Stimulated activated CD8-positive, alpha-beta memory T cell treated with anti-CD3 and anti-CD28 coated beads, Interleukin-7, amount 100 ng/mL, for 24 hours (primary cell): ENCODE measurements at places on chromosomes 2 and 18.

- no peak for DNase-seq
Observed at GRCh38 chr18:46660957-46661749, 4.1 kb upstream of the LOXHD1 start.

DNA sequence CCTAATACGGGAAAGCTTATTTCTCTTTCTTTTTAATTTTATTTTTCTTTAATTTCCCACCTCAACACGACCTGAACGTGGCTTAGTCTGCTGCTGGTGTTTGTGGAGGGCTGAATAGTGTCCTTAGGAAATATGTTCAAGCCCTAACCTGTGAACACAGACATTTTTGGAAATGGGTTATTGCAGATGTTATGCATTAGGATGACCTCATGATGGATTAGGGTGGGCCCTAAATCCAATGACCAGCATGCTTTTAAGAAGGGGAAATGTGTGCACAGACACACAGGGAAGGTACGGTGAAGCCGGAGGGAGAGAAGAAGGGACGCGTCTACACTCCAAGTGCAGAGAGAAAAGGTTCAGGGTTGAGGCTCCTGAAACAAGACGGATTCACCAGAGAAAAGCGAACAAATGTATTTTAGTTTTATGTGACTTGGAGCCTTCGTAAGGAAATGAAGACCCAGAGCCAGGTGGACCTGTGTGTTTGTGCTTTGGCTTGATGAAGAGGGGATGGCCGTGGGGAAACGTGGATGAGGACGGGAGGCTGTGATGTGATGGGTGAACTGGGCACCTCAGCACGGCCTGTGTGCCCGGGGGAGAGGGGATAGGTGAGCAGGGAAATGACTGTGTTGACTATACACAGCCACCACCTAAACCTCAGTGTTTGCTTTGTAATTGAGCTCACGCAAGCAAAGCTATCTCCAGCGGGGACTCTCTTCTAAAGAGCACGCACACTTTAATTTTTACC is 37.5 kb downstream of the RTP5 start:
- DNase-seq = no peak

GRCh38 chr18:77635451-77635850 is 385.8 kb downstream of the GALR1 start:
- DNase-seq = no peak

GRCh38 chr2:127475788-127476187 is 50.5 kb downstream of the IWS1 start:
- no peak for DNase-seq

GRCh38 chr2:43045866-43046265 is 180.5 kb downstream of the ZFP36L2 start:
- no peak for DNase-seq

DNA sequence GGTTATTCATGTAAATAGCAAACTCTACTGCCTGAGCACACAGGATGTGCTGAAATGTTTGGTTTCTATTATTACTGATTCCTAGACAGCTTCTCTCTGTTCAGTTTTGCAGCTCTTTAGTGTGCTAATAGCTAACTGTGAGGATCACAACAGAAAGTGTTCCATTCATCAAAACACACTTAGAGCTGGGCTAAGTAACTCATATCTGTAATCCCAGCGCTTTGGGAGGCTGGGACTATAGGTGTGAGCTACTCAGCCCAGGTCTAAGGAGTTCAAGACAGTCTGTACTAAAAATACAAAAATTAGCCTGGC is 63.2 kb downstream of the MOGAT1 start:
- DNase-seq = no peak

- no peak for DNase-seq
Observed at GRCh38 chr2:9311488-9311887, 104.9 kb downstream of the ASAP2 start.

GRCh38 chr18:9846162-9846925 is 39.4 kb upstream of the TXNDC2 start:
- no peak for DNase-seq

DNA sequence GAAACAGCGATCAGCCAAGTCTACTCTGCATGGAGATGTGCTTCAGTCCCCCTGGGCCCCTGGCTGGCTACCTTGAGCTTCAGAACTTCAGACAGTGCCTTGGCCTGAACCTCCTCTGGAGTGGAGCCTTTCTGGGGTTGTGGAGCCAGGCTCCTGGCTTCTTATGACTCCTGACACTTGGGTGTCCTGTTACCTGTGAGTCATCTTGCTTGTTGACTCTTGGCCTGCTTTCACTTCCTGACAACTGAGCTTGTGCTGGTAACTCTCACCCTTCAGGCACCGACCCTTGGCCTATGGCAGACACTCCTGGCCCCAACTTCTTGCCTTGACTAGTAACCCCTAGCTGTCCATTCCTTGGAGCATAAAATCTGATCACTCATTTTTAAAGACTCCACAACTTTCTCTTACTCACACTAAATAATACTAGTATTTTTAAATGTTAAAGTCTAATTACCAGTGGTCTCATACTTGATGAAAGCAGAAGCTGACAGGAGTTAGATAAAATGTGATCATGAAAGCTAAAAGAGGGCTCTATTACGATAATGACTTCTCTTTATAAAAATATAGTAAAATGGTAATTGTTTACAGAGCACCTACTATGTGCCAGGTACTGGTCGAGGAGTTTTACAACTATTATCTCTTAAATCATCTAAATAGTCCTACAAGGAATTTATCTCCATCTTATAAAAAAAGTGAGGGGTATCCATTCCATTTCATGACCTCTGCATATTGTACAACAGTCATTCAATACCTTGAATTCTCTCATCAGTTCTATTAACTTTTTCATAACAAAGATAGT is 46.3 kb upstream of the VIT start:
- DNase-seq = no peak

GRCh38 chr2:221529177-221529942 is 42.7 kb downstream of the EPHA4 start:
- no peak for DNase-seq

GRCh38 chr18:61854578-61855448 is 38.0 kb downstream of the RNF152 start:
- DNase-seq = no peak

DNA sequence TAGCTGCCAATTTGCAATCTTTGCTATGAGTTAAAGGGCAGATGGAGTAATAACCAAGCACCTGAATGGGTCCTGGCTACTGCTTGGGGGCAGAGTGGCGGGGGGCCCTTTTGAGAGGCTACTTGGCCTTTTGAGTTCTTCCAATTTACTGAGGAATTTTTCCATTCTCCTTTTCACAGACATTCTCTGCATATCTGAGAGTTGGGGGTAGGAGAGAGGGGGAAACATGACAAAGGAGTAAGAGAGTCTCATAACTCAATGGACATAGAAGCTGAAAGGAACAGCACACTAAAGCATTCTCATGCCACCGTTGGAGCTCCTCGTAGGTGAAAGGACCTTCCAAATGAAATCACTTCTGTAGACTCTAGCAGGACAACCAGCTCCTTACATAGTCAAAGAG is 16.1 kb downstream of the LGALSL start:
- no peak for DNase-seq

DNA sequence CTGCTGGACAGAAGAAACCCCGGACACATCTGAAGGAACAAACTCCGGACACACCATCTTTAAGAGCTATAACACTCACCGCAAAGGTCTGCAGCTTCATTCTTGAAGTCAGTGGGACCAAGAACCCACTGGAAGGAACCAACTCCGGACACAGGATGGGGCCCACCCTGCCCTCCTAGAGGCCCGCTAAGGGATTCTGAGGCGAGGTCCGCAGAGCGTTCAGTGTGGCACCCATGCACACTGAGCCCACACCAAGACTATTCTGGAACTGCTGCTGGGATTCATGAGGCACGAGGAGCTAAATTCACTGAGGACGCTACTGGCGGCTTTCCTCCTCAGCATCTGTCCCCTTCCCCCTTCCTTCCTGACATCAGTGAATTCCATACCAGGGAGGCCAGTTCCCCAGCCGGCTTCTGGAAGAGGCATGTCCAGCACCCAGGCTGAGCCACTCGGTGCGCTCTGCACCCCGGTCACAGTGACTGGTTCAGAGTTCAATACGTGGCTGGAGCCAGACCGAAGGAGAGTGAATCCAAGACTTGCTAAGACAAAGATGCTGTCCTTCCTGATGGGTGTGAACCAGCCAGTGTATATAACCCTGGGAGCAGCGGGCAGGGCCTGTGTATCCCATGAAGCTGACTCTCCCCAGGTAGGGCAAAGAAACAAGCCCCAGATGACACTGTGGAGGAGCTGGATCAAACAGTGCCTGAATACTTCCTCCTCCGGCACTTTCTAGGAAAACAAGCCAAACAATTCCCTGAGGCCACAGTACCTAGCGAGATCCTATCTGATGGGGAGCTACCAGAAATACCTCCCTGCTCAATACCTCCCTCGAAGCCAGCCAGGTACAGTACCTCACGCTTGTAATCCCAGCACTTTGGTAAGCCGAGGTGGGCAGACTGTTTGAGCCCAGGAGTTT is 11.1 kb downstream of the HDAC4 start:
- DNase-seq = no peak

DNA sequence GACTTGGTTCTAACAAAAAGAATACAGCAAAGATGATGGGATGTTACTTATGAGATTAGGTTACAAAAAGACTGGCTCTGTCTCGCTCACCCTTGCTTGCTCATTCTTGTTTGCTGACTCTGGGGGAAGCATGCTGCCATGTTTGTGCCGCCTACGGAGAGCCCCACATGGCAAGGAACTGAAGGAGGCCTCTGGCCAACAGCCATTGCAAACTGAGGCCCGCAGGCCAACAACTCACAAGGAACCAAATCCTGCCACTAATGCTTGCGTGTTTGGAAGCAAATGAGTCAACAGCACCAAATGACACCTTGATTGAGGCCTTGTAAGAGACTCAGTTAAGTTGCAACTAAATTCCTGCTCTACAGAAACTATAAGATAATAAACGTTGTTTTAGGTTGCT is 297.6 kb upstream of the STON1 start:
- no peak for DNase-seq

DNA sequence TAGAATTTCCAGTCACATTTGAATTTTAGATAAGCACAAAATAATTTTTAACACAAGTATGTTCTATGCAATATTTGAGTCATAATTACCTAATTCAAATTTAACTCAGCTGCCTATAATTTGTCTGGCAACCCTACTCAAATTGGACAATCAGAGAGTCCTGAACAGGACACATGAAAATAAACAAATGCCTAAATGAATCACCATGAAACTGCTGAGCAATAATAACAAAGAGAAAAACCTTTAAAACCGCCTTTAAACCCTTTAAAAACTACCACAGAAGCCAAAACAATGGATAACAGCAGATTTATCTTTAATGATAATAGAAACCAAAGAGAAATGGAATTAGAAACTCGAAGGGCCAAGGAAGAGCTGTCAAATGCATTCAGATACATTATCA is 39.5 kb downstream of the ARL4C start:
- no peak for DNase-seq

DNA sequence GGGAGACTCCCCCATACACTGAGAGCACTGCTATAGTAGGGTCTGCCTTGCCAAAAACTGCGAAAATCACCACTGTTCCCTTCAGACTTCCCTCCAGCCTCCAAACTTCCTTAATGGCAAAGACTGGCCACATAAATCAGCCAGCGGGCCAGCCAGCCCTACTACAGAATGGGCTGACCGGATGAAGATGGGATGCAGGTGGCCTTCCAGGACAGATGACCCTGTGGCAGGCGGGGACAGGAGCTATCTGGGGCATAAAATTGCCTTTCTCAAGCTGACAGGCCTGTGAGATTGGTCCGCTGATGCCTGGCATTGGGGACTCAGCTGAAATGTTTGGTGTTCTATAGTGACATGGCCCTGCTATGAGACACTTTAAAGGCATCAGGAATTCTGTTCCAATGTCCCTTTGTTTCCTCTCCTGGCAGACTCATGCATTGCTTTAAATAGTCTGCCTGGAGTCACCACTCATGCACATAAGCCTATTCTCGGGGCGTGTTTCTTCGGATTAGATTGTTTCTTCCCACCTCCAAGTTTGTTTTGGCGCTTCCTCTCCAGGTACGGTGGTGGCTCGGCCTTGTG is 135.9 kb downstream of the ALPK2 start:
- no peak for DNase-seq

DNA sequence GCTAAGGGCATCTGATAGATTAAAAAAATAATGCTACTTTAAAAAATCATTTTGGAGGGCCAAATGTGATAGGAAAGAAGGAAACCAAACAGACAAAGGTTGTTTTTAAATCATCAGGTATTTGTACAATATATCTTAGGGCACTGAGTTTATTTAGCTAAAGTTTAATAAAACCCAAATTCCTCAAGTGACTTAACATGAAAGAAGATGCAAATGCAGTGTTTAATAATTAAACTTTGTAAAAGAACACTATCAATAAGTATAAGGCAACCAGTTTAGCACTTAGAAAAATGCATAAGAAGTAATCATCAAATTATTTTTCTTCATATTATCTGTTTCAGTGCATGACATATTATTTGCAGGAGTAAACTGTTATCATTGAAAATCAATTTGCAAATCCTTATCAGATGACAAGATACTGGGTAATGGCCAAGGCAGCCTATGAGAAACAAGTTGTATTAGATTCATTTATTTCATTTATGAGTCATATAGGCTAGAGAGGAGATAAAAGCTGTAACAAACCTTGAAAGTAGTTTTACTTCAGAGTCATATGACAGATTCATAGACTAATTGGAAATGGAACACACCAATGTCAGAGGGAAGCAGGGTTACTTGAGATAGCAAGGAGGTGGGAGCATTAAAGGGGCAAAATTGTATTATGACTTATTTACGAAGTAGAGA is 165.5 kb downstream of the GCA start:
- DNase-seq = no peak

DNA sequence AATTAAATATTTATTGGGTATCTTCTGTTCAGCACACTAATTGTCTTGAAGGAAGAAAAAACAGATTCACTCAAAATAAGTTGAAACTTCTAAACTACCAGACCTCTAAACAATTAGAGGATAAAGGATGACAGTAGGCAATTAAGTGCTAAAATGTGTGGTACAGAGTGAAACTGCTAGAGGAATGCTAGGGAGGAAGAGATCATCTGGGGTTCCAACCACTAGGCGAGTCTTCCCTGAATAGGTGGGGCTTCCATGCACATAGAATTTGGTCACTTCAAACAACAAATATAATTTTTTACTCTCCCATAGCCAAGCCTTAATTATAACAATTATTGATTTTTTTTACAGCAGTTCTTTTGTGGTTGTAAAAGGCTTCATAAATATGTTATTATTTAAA is 559.0 kb upstream of the ZEB2 start:
- DNase-seq = no peak

- DNase-seq = no peak
Observed at GRCh38 chr2:212107014-212107413, 431.6 kb downstream of the ERBB4 start.

GRCh38 chr18:27839141-27839540 is 337.8 kb downstream of the CDH2 start:
- DNase-seq = no peak
